ENCODE measurements at places on chromosomes 3 and 15.
A peak's percentile ranks its signal among the peaks of the same experiment; 100 is the strongest.

GRCh38 chr3:79587150-79587549 lies 180.6 kb downstream of the ROBO1 start:
- H3K4me1 ChIP-seq, result no peaks in the 10 kb centered on the region
- DNase-seq, result no peak
- H3K4me3 ChIP-seq, result no peak overlapping the region
- no peaks in the 10 kb centered on the region for H3K36me3 ChIP-seq
- H3K27me3 ChIP-seq, result no peaks in the 10 kb centered on the region
- H3K27ac ChIP-seq, result no peak overlapping the region

DNA sequence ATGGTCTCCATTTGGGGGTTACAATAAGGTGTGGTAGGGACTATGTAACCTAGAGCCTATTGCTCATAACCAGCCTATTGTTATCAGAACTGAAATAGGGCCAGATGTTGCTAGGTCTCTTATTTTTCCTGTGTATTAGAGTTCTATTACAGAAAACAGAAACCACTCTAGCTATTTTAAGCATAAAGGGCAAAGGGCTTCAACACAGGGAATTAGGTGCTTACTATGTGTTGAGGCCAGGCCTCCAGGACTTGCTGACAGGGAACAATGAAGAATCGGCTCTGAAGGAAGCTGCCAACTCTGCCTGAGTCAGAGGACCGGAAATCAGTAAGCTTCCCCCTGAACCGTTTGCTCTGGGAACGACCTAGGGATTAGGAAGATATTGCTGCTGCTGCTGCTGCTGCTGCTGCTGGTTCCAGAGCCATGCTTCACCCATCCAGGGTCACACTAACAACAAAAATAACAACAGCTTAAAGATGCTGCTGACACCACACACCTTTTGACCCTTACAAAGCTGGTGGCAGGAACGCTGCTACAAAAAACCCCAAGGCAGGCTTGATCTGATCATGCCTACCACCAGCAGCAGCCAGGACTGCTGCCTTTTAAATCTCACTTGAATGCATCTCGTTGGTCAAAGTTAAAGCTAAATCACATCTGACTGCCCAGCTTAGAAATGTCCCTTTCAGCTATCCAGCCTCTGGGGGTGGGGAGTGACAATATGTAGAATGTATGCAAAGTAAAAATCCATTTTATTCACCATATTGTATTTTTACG lies 276.9 kb upstream of the IL12A start:
- H3K27ac ChIP-seq, result peak overlapping the region; percentile 49
- DNase-seq, result peak; percentile 85
- peaks cover 3% of the 10 kb centered on the region for H3K4me1 ChIP-seq
- no peaks in the 10 kb centered on the region for H3K27me3 ChIP-seq
- no peak overlapping the region for H3K4me3 ChIP-seq
- no peaks in the 10 kb centered on the region for H3K36me3 ChIP-seq

- H3K4me1 ChIP-seq, result no peaks in the 10 kb centered on the region
- DNase-seq, result peak; percentile 18
- no peaks in the 10 kb centered on the region for H3K27me3 ChIP-seq
- no peaks in the 10 kb centered on the region for H3K36me3 ChIP-seq
These were observed 458.3 kb upstream of the CBLB start for GRCh38 chr3:106326941-106327695.

DNA sequence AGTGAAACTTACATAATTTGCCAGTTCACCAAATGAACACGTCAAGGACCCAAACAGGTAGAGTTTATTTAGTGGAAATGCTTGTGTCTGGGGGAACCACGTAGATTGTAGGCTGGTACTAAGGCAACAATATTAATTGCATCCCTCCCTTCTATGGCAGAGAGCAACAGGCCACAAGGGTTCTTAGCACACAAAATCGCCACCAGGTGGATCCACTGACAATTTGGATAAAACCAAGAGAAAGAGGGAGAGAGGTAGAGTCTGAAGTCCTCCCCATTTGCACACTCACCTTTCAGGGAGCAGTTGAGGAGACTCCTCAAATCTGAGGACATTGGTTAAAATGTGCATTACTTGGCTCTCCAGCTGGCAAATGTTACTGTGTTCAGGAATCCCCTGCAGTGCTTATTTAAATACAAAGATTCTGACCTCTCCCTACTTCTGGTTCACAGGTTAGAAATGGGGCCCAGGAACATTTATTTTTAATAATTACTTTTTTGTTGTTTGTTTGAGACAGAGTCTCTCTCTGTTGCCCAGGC lies 181.0 kb upstream of the FEZF2 start:
- no peak for DNase-seq
- no peak overlapping the region for H3K4me3 ChIP-seq
- no peak overlapping the region for H3K27ac ChIP-seq
- H3K4me1 ChIP-seq, result no peaks in the 10 kb centered on the region
- peaks cover 22% of the 10 kb centered on the region for H3K27me3 ChIP-seq
- H3K36me3 ChIP-seq, result no peaks in the 10 kb centered on the region

DNA sequence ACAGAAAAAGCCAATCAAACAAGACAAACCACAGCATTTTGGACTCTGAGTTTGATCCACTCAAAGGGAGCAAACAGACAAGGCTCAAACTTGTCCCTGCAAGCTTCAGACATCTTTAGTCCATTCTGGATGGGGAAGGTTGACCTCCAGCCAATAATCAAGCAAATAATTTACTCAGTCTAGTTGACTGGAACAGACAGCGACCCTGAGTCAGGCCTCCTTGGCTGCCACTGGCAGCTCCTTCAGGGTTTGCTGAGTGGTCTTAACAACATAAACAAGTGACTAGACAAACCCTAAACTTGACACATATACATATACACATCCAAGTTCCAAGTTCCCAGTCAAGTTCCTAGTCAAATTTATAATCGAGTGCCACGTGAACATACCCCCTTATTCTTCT lies 313.9 kb downstream of the POLQ start:
- H3K27ac ChIP-seq, result no peak overlapping the region
- H3K27me3 ChIP-seq, result peaks cover under 1% of the 10 kb centered on the region
- DNase-seq, result no peak
- H3K4me1 ChIP-seq, result no peaks in the 10 kb centered on the region

GRCh38 chr3:127483902-127484591 lies 106.5 kb downstream of the TPRA1 start:
- no peak overlapping the region for H3K4me3 ChIP-seq
- no peak for DNase-seq
- peaks cover 19% of the 10 kb centered on the region for H3K27me3 ChIP-seq
- H3K4me1 ChIP-seq, result peaks cover 2% of the 10 kb centered on the region

Data from mesenchymal stem cell (in vitro differentiated cells and primary cell).